ENCODE measurements at places on chromosomes 6 and 20.

DNA sequence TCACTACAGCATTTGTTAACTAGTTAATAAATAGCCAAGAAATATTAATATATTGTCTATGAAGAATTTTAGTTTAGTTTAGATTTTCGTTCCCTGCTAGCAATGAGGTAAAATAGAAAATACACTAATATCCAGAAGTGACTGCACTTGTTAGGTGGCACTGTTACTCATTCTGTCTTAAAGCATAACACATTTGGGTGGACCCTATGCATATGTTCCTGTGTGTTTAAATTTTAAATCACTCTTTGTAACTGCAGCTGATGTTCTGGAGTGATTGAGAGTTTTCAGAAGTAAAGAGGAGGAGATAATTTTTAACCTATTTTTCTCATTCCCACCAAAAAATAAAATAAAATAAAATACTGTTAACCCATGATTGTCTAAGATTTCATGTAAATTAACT lies 73.9 kb upstream of the SOX4 start:
- no peak for DNase-seq

GRCh38 chr20:32964575-32964974 lies 39.7 kb downstream of the SUN5 start:
- DNase-seq = no peak

DNA sequence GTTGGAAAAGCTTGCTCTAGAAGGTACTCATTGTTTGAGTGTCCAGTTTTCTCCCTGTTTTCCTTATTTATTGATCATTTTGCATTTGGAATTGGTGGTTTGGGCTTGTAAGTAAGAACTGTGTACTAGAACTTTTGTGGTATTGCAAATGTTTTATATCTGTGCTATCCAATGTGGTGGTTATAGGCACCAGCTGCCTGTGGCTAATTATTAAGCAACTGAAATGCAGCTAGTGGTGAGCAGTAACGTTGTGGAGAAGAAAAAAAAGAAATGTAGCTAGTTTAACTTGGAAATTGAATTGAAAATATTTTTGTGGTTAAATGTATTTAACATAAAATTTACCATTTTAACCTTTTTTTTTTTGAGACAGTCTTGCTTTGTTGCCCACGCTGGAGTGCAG lies 50.7 kb upstream of the MAPK13 start:
- DNase-seq = no peak

GRCh38 chr6:83976871-83977270 lies 56.7 kb upstream of the MRAP2 start:
- DNase-seq = no peak

- no peak for DNase-seq
Observed at GRCh38 chr6:36636283-36636682, 42.1 kb downstream of the SRSF3 start.

DNA sequence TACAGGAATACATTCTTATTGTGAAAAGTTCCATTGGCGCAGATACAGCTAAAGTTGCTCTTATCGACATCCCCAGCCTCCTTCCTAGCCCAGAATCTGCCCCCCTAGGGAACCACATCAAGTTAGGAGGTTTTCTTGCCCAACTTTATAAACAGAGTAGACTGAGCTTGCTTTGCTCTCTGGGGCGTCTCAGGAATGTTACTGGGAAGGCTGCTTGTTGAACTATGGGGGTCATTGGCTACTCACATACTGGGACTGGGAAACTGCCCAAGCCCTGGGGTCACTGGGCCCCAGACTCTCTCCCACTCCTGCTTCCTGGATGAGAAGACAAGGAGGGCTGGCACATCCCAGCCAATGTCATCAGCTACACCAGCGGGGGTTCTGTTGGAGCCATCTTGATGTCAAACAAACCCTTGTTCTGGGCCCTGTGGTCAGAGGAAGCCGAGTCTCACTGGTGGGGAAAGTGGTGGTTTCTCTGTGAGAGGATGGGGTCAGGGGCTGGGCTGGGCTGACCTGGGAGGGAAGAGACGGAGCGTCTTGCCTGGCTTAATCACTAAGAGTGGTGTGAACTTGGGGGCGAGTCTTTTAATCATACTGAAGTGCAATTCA lies 26.0 kb downstream of the BPIFB4 start:
- DNase-seq = no peak

DNA sequence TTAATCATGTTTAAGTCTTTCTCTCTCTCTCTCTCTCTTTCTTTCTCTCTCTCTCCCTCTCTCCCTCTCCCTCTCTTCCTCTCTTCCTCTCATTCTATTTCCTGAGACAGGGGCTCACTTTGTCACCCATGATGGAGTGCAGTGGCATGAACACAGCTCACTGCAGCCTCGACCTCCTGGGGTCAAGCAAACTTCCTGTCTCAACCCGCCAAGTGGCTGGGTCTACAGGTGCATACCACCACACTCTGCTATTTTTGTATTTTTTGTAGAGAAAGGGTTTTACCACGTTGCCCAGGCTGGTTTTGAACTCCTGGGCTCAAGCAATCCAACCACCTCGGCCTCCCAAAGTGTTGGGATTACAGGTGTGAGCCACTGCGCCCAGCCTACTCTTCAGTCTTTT lies 15.7 kb upstream of the RPS10 start:
- no peak for DNase-seq

DNA sequence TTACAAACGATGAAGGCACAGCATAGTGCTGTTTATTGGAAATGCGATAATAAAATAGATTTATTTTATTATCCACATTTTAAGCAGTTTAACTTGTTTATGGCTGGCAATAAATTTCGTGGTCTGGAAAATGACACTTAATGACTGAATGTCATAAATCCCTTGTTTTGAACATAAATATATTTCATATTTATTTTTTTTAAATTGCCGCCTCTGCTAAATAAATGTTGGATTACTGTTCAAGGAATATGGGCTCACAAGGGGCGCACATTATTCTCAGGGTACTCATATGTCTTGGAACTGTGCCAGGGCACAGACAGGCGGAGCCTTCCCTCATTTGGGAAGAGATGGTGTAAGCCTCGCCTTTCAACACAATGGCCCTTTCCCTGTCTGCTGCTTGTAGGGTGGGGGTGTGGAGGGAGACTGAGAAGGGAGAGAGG lies 134.3 kb downstream of the PXDC1 start:
- DNase-seq = no peak

DNA sequence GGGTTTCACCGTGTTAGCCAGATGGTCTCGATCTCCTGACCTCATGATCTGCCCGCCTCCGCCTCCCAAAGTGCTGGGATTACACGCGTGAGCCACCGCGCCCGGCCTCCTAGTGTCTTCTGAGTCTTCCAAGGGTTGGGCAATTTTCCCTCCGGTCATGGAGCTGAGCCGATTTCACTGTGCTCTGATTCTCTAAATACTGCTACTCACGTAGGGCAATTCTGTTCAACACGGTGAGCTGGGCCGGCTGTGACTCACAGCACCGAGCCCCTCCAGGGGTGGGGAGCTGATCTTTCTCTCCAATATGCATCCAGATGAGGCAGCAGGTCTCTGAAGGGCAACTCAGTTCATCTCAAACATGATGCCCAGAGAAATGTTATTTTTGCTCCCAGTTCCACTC lies 71.6 kb upstream of the CD93 start:
- DNase-seq = no peak
